Epithelial cell of alveolus of lung (primary cell): ENCODE measurements at places on chromosomes 7 and 10. TPM values are rescaled to one million over a fixed set of nuclear protein-coding genes. Genes with fewer than 3 reads are reported as not detected.

The FAM25A gene
- total RNA-seq = not detected in 2 replicates

The HTR5A gene
- not detected in 2 replicates for total RNA-seq

The POLR2J2 gene
- 0.40 TPM in 1 of 2 replicates, not detected in the other for total RNA-seq

The TMEM139 gene
- 0.39 TPM in 1 of 2 replicates, not detected in the other for total RNA-seq

The FAM185A gene
- 3.4 and 12.5 TPM in 2 replicates for total RNA-seq

The ZNF425 gene
- 1.6 and 6.6 TPM in 2 replicates for total RNA-seq

The ITGA8 gene
- under 0.01 and 1.6 TPM in 2 replicates for total RNA-seq

The LIPF gene
- total RNA-seq = not detected in 2 replicates

The CXCL12 gene
- 6.1 and 128 TPM in 2 replicates for total RNA-seq

The CALML3 gene
- total RNA-seq = not detected in 2 replicates

The GPR37 gene
- total RNA-seq = 6.5 and 19.0 TPM in 2 replicates

The TMEM196 gene
- 0.24 TPM in 1 of 2 replicates, not detected in the other for total RNA-seq

The TWIST1 gene
- 14.5 and 19.9 TPM in 2 replicates for total RNA-seq

The FAM25G gene
- not detected in 2 replicates for total RNA-seq

The C10orf105 gene
- not detected in 2 replicates for total RNA-seq

The GOLGA7B gene
- not detected in 2 replicates for total RNA-seq

The CHAT gene
- total RNA-seq = not detected in 2 replicates

The MAT1A gene
- not detected in 2 replicates for total RNA-seq

The FZD8 gene
- total RNA-seq = 1.8 and 10.7 TPM in 2 replicates
